Mesenchymal stem cell (in vitro differentiated cells and primary cell): ENCODE measurements at places on chromosomes 1 and 21.

DNA sequence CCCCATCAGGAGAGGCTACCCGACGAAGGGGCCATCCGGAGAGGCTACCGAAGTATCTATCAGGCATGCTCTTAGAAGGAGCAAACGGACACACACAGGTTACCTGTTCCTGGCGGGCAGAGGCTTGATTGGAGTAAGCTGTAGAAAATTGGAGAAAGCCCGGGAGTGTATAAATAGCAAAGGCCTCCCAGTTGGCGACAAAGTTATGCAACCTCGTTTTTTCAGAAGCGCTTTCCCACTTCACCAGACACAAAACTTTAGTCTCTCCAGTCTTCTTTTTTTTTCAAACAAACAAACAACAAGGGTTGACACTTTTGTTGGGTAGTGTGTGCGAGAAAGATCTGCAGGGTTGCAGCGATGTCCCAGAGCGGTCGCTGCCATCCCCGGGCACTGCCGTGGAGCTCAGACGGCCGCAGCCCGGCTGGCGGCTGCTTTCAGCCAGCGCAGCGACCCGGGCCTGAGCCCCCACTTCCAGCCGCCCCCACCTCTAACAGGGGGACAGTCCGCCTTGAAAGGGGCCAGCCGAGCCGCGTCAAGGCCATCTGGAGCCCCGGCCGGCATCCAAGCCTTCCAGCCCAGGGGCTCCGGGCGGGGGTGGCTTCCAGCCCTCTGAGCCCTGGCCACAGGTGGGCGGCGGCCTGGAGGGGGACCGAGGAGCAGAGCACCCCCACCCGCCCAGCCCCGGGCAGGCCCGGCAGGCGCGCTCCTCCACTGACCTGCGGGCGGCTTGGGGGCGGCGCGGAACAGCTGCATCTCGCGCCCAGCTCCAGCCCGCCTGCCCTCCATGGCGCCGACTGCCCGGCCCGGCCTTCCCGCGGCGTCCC lies 616 bp downstream of the MCOLN3 start:
- DNase-seq = peak; percentile 22

DNA sequence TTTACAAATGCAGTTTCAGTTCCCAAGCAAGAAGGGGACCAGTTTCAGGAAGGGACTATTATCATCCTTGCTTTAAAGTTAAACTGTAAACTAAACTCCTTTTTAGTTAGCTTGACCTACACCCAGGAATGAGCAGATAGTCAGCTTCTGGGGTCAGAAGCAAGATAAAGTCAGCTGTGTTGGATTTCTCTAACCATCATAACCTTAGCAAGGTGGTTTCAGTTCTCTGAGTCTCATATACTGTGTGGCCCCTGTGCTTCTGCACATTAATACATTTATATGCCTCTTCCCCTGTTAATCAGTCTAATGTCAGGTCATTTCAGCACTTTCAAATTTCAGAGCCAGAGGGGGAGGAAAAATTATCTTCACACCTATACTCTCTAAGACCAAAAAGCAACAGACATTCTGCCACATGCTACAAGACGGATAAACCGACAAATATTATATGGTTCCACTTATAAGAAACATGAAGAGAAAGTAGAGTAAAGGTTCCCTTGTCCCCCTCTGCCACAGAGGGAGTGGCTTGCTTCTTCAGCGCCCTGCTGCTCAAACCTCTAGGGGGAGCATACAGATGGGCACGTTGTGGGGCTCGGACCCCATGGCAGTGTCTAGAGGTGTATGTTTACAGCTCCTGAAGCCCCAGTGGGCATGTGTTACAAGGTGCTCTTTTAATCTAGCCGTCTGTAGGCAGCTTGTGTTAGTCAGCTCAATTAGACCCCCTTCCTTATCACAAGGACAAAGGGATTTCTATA lies 89.1 kb downstream of the SMYD3 start:
- DNase-seq = no peak

- DNase-seq = no peak
Observed at GRCh38 chr1:80367058-80367457, 1360.5 kb upstream of the ADGRL4 start.

GRCh38 chr1:47849591-47850261 lies 147.5 kb downstream of the TRABD2B start:
- no peak for DNase-seq

DNA sequence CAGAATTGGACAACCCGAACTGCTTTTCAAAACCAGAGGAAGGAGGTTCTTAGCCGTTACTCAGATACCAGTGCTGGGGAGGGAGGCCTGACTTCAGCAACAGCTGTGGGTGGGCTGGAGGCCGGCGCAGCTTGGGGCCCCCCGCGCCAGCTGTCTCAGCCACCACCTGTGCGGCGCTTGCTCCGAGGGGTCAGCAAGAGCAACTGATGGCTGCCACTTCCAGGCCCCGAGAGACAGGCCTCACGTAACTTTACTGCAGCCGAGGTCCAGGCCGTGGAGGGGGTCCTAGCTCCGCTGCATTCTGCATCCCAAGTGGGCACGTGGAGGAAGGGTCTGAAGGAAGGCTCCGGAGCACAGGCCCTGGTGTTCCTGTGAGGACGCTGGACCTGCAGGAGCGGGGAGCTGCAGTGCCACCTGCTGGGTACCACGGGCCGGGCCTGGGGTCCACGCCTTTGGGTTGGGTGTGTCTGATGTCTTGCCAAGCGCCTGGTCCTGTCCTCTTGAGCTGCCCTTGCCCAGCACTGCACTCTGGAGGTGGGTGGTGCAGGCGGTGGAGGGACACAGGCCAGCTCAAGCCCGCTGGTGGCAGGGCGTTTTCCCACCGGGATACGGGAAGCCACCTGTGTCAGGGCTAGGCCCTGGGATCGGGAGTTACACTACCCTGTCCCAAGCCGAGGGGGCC lies 9.8 kb downstream of the THAP3 start:
- DNase-seq = peak; percentile 40

GRCh38 chr1:211382714-211383480 lies 56.3 kb downstream of the TRAF5 start:
- DNase-seq = peak; percentile 94

GRCh38 chr1:76682138-76682537 lies 185.1 kb upstream of the ST6GALNAC5 start:
- no peak for DNase-seq

- peak; percentile 47 for DNase-seq
Observed at GRCh38 chr1:36238433-36238832, 14.2 kb downstream of the THRAP3 start.

DNA sequence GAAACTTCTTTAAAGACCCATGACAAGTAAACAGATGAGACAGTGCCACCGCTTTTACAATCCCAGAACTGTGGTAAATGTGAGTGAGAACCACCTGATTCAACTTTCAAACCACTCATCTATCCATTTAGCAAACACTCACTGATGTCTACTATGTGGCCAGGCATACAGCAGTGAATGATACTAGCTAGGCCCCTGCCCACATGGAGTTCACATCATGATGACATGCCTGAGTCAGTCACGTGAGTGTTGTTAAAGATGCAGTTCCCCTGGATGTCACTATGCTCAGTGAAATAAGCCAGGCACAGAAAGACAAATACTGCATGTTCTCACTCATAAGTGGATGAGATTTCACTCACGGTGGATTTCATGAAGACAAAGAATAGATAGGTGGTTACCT lies 28.4 kb downstream of the STX6 start:
- DNase-seq = peak; percentile 43

- peak; percentile 50 for DNase-seq
Observed at GRCh38 chr1:15974855-15975254, 1.0 kb downstream of the ZBTB17 start.

GRCh38 chr1:212967801-212968200 lies 17.5 kb downstream of the VASH2 start:
- peak; percentile 51 for DNase-seq

DNA sequence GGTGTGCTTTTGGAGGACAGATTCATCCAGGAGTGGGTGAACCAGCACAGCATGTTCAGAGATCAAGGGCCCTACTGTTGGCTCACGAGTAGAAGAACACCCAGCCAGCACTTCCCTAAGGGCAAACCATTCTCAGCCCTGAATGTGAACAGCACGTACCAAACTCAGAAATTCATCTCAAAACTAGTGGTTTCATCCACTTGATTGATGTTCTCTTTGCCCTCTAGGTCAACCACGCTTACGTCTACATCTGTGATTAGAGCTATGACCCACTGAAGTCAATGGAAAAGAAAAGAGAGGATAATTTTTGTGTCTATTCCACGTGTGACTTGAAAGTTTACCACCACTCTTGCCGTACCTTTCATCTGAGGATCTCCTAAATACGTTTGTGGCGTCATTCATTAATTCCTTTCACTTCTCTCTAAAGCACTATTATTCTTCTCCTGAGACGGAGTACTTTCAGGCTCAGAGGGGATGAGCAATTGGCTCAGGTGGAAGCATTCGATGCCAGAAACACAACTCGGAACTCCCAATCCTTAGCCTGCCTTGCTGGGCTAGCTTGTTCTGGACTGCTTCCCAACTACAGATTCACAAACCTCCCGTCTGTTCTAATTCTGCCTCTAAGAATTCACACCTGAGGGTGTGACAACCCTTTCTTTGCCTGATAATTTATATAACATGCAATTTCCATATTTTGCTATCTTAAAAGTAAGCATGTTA lies 57.3 kb upstream of the HIVEP3 start:
- DNase-seq = no peak

- no peak for DNase-seq
Observed at GRCh38 chr1:40998668-40999067, 19.2 kb downstream of the CTPS1 start.

- no peak for DNase-seq
Observed at GRCh38 chr1:41838266-41838665, 80.5 kb downstream of the HIVEP3 start.

DNA sequence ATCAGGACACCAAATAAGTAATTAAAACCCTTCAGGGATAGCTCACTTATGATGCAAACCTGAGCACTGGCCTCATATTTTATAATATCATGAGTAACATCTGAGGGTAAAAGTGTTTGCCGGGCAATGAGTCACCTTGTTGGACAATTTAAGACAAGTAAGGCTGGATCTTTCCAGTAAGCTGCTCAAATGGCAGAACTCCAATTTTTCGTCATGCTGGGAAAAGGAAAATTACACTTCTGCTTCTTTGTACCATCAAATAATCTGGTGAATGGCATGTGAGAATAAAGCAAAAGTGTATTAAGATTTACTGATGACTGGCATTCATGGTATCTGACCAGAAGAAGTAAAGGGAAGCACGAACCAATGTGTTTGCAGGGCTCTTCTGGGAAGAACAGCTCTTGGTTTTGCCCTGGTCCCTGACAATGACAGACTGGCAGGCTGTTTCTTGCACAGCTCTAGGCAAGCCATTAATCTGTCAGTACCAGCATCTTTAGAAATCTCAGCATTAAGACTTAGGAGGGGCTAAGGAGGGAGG lies 392.2 kb downstream of the VAV3 start:
- DNase-seq = no peak

DNA sequence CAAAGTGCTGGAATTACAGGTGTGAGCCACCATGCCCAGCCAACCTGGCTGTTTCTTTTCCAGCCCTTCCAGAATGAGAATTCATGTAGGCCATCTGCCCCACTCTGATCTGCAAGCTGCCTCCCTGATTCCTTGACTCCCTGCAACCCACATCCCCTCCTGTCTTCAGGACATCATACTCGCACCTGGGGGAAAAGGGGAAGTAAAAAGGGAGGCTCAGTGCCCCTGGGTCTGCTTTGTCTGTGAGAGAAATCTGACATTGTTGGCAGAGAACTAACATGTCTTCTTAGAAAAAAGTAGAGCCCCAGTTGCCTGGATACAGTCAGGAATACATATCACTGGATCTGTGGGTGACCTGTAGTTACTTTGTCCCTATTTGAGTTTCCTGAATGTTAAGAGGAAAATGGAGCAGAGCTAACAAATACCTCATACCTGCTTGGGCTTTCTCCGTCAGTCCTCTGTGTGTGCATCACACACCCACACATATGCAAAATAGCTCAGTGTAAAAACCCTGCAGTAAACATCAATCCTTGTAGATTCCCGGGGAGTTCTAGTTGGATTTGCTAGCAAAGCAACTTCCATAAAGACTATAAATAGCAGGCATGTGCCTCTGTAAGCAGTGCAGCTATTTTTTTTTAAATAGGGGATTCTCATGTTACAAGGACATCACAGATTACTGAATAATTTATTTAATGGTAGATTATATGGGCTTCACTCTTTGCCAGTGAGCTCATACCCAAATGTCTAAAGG lies 62.9 kb downstream of the TEX35 start:
- peak; percentile 37 for DNase-seq

DNA sequence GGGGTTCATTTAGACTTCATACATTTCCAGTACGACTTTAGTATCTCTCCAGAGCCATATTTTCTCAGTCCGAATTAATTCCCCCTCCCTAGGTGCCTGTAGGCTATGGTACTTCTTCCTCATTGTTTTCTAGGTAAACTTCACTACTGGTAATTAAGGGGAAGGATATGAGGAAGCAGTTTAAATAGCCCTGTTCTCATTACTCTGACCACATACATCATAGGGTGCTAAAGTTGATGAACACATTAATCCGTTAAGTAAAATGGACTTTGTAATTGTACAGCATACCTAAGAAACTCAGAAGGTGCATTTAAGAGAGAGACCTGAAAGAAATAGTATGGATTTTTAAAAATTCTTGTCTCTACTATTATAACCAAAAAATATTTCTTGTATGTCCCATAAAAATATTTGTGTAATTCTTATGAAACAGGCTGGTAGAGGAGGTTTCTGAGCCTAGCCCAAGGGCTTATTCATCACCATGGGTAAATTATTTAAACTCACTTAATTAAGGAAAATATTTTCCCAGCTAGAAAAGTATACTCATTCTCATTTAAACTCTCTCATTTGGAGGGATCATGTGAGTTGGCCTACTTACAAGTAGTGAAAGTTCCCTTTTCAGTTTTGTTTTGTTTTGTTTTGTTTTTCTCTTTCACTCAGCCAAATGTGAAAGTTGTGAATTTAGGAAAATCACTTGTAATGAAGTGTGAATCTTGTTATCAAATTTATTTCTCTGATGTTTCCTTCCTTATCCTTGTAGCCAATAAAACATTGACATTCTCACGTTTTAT lies 2.0 kb downstream of the PRMT6 start:
- no peak for DNase-seq

DNA sequence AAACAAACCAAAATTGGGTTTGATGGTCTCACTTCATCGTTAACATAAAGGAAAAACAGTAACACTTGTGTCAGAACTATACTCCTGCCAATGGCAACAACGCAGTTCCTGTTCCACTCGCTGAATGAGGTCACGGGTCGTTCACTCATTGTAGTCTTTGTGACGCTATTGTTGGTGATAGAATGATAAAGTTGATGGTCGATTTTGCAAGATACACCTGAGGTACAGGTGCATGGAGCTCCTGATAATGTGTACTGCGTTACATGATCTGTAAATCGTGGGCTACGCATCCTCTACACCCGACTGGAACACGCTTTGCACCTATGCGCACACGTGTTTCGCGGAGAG lies 391 bp upstream of the CENPS start:
- DNase-seq = no peak
